Activated CD4-positive, alpha-beta T cell treated with anti-CD3 and anti-CD28 coated beads, Interleukin-2, amount 50 U/mL, for 16 hours (primary cell): ENCODE measurements at places on chromosomes 6 and 20.

DNA sequence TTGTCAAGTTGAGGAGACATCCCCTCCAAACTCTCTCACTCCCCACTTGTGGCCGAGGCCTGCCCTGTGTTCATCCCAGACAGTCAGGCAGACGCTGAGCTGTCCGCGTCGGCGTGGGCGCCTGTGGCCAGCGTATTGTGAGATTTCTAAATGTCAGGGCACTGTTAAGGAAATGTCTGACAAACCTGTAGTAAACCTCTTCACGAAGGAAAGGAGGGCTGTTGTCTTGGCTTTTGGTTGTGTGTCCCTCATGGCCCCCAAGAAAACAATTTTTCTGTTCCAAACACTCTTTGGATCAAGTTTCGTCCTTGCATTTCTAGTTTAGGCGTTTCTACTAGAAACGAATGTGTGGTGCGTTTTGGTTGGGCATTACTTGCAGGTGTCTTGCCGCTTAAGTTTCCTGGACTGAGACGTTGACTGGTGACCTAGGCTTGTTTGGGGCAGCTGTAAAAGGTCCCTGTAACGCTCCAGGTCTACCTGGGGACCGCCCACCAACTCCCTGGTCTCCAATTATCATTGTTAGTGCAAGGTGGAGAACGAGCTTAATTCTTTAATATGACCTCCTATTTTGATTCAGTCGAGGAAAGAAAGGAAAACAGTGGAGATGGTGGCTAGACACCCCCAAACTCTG, 8.7 kb upstream of the POU3F2 start:
- no peak for DNase-seq

DNA sequence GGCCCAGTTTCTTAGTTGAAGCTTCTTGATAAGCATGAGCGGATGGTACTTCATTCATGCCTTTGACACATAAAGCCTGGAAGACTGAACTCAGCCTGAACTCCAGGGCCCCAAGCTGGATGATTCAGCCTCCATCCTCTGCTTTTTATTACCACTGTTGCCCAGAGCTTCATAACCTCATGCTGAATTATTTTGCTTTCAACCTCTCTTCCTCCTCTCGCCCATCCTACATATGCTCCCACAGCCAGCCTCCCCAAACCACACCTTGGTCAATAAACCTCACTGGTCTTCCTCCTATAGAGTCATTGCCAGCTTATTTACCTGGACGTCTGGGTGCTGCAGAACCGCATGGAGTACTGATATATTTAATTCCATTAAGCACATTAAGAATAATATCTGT, 59.4 kb downstream of the SLC35B3 start:
- no peak for DNase-seq

GRCh38 chr6:167476844-167477595, 152.1 kb downstream of the TTLL2 start:
- DNase-seq = no peak

DNA sequence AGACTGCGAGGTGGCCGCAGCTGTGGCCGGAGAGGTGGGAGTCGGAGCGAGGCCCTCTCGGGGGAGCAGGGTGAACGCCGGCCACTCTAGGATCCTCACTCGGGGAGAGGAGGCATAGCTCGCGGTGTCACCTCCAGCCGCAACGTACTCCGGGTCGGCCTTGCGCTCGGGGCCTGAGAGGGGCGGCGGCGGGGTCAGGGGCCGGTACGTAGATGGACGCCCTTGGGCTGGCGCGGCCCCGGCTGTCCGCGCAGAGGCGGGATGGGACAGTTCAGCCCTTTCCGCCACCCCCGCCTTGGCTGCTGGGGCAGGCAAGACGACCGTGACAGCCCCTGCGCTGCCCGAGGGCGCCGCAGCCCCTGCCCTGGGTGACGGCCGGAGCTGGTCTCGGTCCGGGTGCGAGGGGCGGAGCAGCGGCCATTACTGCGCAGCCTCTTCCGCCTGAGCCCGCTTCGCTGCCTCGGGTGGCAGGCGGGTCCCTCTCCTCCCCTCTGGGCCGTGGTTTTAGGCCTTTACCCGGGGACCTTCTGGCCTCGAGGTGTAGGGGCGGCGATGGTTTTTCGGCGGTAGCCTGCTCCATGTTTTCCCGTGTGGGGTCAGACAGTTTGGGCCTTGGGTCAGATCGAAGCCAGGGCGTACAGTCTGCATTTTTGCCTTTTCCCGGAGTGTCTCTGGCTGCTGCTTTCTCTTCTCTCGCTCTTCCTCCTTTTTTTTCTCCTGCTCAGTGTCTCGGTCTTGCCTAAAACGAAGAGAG, 405 bp downstream of the RNF146 start:
- DNase-seq = peak; percentile 60

GRCh38 chr6:156857573-156857972, 80.4 kb downstream of the ARID1B start:
- DNase-seq = peak; percentile 84

GRCh38 chr6:139920027-139920775, 545.8 kb upstream of the CITED2 start:
- no peak for DNase-seq

DNA sequence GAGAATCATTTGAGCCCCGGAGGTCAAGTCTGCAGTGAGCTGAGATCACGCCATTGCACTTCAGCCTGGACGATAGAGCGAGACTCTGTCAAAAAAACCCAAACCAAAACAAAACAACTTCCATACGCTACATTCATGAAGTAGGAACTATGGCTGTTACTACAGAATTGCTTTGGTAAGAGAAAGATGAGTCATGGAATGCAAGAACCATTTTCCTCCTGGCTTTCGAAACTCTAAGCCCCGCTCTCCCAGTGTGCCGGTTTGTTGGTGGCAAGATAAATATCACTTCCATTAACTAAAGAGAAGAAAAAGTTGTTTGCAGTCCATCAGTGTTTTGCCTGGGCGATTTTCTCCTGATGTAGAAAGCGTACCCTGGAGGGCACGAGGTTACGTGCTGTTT, 61.3 kb downstream of the ZDHHC14 start:
- no peak for DNase-seq

GRCh38 chr20:47086316-47086715, 191.7 kb downstream of the EYA2 start:
- no peak for DNase-seq

DNA sequence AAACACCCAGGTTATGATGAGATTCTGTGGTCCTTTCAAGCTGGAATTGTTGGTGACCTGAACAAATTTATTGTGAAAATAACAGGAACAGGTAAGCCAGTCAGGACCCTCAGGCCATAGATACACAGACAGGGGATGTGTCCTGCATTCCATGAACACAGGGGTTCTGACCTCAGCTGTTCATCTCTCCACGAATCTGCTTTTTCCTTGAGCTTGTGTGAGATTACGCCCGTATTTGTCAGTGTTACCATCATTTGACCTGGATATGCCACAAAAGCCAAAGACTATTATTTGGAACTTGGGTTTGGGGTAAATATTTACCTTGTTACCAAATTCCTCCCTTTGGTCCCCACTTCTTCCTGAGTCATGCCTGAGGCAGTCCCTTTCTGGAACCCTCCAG, 288.9 kb downstream of the PREX1 start:
- DNase-seq = no peak

- DNase-seq = peak; percentile 11
These were observed 658.8 kb downstream of the PTPRT start for GRCh38 chr20:42530855-42531448.
